ENCODE measurements at places on chromosomes 12 and 14. TPM values are rescaled to one million over a fixed set of nuclear protein-coding genes. Genes with fewer than 3 reads are reported as not detected.

- DNase-seq = no peak
- 0 out of 2 replicates have a peak, but pooled peaks cover 2% of the 10 kb centered on the region for H3K27me3 ChIP-seq
- no peak overlapping the region for H3K4me3 ChIP-seq
- no peaks in the 10 kb centered on the region for H3K36me3 ChIP-seq
Measured at GRCh38 chr12:52822771-52823510, 9.0 kb upstream of the KRT4 start.

Gene L3HYPDH
- total RNA-seq = 19.5 TPM

- no peaks in the 10 kb centered on the region for H3K4me1 ChIP-seq
- H3K4me3 ChIP-seq = no peak overlapping the region
- DNase-seq = no peak
Measured at GRCh38 chr12:83153177-83153576, 466.5 kb downstream of the TMTC2 start.

DNA sequence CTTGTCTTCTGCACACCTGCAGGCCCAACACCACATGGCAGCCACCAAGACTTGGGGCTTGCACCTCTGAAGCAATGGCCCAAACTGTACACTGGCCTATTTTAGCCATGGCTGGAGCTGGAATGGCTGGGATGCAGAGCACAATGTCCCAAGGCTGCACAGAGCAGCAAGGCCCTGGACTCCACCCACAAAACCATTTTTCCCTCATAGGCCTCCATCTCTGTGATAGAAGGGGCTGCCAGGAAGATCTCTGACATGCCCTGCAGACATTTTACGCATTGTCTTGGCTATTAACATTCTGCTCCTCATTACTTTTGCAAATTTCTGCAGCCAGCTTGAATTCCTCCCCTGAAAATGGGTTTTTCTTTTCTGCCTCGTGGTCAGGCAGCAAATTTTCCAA lies 22.1 kb downstream of the ATXN7L3B start:
- H3K4me1 ChIP-seq = no peaks in the 10 kb centered on the region
- no peaks in the 10 kb centered on the region for H3K27me3 ChIP-seq

DNA sequence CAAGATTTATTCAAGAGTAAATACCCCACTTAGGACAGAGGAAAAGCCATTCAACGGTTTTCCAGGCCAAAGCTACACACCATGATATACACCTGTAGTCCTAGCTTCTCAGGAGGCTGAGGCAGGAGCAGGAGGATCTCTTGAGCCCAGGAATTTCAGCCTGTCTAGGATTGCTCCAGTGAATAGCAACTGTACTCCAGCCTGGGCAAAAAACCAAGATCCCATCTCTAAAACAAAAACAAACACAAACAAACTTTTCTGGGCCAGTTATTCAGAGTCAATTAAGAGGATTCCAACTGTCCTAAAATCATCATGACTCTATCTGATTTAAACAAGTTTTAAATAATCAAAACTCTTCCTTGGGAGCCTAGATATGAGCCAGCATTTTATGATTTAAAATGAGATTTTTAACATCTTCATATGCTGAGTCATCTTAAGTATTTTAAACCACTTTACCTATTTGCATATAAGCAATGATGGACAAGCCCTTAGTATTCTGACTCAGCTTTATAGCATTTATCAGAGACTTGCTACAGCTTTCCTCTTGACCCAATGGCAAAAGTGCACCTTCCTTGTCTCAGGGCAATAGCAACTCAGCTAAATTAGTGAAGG lies 77.1 kb downstream of the KCNMB4 start:
- DNase-seq = no peak
- no peak overlapping the region for H3K27ac ChIP-seq
- H3K36me3 ChIP-seq = no peaks in the 10 kb centered on the region
- peaks cover 15% of the 10 kb centered on the region for H3K4me1 ChIP-seq
- no peaks in the 10 kb centered on the region for H3K27me3 ChIP-seq
- no peak overlapping the region for H3K4me3 ChIP-seq

GRCh38 chr12:14803830-14804160 lies 325 bp downstream of the C12orf60 start:
- no peaks in the 10 kb centered on the region for H3K27me3 ChIP-seq
- peaks cover 15% of the 10 kb centered on the region for H3K4me1 ChIP-seq
- peak overlapping the region; percentile 61 for H3K27ac ChIP-seq
- peak overlapping the region; percentile 94 for H3K4me3 ChIP-seq
- H3K36me3 ChIP-seq = peaks cover 7% of the 10 kb centered on the region

DNA sequence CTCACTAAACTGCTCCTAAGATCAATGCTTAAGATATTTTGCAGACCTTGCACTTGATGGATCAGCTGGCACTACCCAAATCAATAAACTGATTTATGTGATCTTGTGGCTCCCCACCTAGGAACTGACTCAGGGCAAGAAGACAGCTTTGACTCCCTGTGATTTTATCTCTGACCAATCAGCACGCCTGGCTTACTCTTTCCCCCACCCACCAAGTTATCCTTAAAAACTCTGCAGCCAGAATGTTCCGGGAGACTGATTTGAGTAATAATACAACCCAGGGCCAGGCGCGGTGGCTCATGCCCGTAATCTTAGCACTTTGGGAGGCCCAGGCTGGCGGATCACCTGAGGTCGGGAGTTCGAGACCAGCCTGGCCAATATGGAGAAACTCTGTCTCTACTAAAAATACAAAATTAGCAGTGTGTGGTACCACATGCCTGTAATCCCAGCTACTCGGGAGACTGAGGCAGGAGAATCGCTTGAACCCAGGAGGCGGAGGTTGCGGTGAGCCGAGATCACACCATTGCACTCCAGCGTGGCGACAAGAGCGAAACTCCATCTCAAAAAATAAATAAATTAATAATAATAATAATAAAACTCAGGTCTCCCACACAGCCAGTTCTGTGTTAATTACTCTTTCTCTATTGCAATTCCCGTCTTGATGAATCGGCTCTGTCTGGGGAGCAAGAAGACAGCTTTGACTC lies 12.0 kb downstream of the MORN3 start:
- H3K36me3 ChIP-seq = no peaks in the 10 kb centered on the region
- no peaks in the 10 kb centered on the region for H3K4me1 ChIP-seq
- DNase-seq = no peak
- H3K4me3 ChIP-seq = no peak overlapping the region

GRCh38 chr12:15205341-15206010 lies 15.7 kb downstream of the RERG start:
- no peak for DNase-seq
- no peak overlapping the region for H3K27ac ChIP-seq
- no peak overlapping the region for H3K4me3 ChIP-seq
- no peaks in the 10 kb centered on the region for H3K4me1 ChIP-seq
- 0 out of 2 replicates have a peak, but pooled peaks cover 8% of the 10 kb centered on the region for H3K27me3 ChIP-seq

Gene B4GALNT1
- 31.3 TPM for total RNA-seq

GRCh38 chr14:45227566-45227965 lies 25.4 kb downstream of the MIS18BP1 start:
- H3K36me3 ChIP-seq = peaks cover 66% of the 10 kb centered on the region
- no peak overlapping the region for H3K27ac ChIP-seq
- H3K4me3 ChIP-seq = no peak overlapping the region
- no peaks in the 10 kb centered on the region for H3K27me3 ChIP-seq
- no peak for DNase-seq
- no peaks in the 10 kb centered on the region for H3K4me1 ChIP-seq

DNA sequence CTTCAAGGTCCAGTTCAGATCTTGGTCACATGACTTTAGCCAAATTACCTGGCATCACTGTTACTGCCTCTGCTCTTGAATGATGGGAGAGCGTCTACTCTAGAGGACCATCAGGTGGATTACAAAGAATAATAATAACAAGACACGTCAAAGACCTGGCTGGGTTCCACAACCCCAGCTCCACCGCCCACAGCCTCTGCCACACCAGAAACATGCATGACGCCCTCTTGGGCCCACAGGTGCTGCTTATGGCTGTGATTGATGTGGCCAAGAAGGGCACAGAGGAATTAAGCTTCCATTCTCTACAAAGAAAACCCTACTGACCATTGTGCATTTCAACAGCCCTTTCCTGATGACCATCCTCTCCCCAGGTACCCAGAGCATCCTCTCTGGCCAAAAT lies 18.2 kb downstream of the SERPINA3 start:
- H3K36me3 ChIP-seq = no peaks in the 10 kb centered on the region
- no peak for DNase-seq
- peaks cover 29% of the 10 kb centered on the region for H3K27me3 ChIP-seq
- no peak overlapping the region for H3K27ac ChIP-seq
- no peak overlapping the region for H3K4me3 ChIP-seq

Gene THTPA
- total RNA-seq = 5.8 TPM

Gene OTX2
- not detected for total RNA-seq

Gene CCDC196
- total RNA-seq = not detected

DNA sequence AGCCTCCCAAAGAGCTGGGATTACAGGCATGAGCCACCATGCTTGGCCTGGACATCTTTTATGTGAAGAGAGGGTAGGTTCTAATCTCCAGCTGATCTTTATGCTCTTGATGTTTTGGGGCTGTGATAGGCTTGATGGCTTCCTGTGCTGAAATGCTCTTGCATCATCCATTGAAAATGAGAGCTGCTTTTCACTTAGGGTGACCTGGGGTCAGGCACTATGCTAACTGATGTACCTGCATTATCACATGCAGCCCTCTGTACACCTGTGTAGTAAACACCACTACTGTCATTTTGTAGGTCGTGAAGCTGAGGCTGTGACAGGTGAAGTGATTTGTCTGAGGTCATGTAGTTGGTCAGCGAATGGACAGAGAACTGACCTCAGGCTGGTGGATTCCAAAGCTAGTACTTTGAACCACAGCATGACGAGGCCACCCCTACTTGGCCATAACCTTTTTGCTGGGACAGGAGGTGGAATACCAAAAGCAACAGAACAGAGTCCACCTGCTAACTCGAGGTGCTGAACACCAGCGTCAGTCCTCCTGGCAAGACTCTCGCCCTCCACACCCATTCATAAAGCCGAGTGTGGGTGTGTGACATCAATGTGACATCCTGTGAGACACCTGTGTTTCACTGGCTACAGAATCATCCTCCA lies 69.1 kb downstream of the C12orf75 start:
- no peaks in the 10 kb centered on the region for H3K4me1 ChIP-seq
- H3K4me3 ChIP-seq = no peak overlapping the region
- no peak for DNase-seq
- no peaks in the 10 kb centered on the region for H3K36me3 ChIP-seq

DNA sequence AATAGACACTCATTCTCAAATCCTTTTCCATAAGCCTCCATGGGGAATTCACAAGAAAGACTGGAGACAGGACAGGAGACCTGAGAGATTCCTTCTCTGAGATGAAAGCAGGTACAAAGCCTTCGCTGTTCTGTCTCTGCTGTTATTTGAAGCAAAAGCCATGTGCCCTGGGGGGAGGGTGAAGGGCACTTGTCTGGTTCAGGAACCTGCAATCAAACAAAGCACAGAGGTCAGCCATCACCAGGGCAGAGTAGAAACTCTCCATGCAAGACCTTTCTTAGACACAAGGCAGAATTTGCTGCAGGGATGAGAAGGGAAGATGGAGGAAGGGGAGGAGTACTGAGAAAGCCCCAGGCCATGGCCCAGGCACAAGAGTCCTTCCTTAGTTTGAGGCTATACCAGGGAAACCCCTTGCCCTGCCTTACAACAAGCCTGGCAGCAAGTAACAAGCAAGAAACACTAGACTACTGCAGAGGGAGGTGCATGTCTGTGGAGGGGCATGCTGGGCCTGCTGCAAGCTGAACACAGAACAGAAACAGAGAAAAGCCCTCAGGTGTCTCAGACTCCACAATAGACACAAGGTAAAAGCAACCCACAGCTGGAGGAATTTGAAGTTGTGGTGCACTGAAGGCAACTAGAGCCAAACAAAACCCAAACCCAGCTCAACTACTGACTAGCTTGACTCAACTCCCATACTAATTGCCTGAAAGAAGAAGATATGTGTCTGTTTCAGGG lies 7.8 kb upstream of the ART4 start:
- no peaks in the 10 kb centered on the region for H3K4me1 ChIP-seq
- H3K36me3 ChIP-seq = no peaks in the 10 kb centered on the region
- DNase-seq = no peak
- no peaks in the 10 kb centered on the region for H3K27me3 ChIP-seq
- H3K4me3 ChIP-seq = no peak overlapping the region
- no peak overlapping the region for H3K27ac ChIP-seq

GRCh38 chr12:77500089-77500488 lies 330.6 kb upstream of the NAV3 start:
- no peak overlapping the region for H3K4me3 ChIP-seq
- no peaks in the 10 kb centered on the region for H3K4me1 ChIP-seq
- no peak for DNase-seq

GRCh38 chr12:78009031-78009430 lies 178.3 kb downstream of the NAV3 start:
- no peak overlapping the region for H3K4me3 ChIP-seq
- no peaks in the 10 kb centered on the region for H3K36me3 ChIP-seq
- no peaks in the 10 kb centered on the region for H3K4me1 ChIP-seq
- no peak for DNase-seq
- H3K27ac ChIP-seq = no peak overlapping the region
- no peaks in the 10 kb centered on the region for H3K27me3 ChIP-seq

Gene MANSC4
- total RNA-seq = not detected

- peak overlapping the region; percentile 11 for H3K4me3 ChIP-seq
- no peak overlapping the region for H3K27ac ChIP-seq
- peak; percentile 7 for DNase-seq
- no peaks in the 10 kb centered on the region for H3K27me3 ChIP-seq
Measured at GRCh38 chr12:3273409-3273853, 196.3 kb downstream of the TSPAN9 start.

DNA sequence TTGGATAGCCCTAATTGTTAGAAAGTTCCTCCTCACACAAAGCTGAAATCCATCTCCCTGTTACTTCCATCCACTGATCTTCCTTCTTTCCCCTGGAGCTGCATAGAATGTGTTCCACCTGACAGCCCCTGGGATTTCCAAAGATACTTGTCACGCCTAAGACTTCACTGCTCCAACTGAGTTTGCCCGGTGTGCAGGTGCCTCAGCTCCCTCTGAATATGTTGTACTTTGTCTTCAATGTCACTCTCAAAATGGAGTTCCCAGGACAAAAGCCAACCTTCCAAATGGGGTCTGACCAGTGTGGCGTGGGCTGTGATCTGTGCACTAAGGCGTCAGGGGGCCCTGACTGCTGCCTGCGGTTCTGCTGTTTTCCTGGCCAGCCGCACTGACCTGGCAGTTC lies 42.8 kb downstream of the CACNA2D4 start:
- no peak for DNase-seq
- H3K27me3 ChIP-seq = peaks cover 20% of the 10 kb centered on the region
- H3K27ac ChIP-seq = no peak overlapping the region
- H3K4me3 ChIP-seq = no peak overlapping the region
- no peaks in the 10 kb centered on the region for H3K4me1 ChIP-seq

DNA sequence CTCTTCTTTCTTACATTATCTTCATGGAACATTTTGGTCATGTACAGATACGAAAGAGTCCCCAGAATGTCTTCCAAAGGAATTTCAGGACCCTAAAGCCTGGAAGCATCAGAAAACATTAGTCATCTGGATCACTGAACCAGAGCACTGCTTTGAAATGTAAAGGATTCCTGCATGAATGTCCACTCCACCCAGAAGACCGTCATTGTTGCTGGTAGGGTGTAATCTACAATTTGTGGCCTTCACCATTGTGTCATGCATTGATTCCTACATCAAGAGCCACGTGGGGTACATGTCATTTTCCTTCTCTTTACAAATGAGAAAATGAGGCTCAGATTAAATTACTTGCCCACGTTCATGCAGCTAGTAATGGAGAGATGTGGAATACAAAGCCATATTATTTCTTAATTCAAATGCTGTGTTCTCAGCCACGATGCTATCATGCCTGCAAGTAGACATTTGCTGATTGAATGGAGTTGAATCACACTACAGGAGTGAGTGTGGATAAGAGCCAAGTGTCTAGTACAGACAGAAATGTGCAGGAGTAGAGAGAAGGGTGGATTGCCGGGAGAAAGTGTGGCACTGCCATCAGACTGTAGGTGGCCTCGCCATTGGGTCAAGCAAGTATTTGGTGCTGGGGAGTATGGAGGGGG lies 231.2 kb downstream of the C12orf75 start:
- H3K27me3 ChIP-seq = no peaks in the 10 kb centered on the region
- peaks cover 26% of the 10 kb centered on the region for H3K4me1 ChIP-seq
- H3K4me3 ChIP-seq = peak overlapping the region; percentile 51
- H3K27ac ChIP-seq = peak overlapping the region; percentile 56
- DNase-seq = no peak

Measured in HCT116 (cell line).